ENCODE measurements at places on chromosomes 12 and 14.

- peak; percentile 85 for DNase-seq
Measured at GRCh38 chr12:106918746-106919145, 37.0 kb upstream of the TMEM263 start.

DNA sequence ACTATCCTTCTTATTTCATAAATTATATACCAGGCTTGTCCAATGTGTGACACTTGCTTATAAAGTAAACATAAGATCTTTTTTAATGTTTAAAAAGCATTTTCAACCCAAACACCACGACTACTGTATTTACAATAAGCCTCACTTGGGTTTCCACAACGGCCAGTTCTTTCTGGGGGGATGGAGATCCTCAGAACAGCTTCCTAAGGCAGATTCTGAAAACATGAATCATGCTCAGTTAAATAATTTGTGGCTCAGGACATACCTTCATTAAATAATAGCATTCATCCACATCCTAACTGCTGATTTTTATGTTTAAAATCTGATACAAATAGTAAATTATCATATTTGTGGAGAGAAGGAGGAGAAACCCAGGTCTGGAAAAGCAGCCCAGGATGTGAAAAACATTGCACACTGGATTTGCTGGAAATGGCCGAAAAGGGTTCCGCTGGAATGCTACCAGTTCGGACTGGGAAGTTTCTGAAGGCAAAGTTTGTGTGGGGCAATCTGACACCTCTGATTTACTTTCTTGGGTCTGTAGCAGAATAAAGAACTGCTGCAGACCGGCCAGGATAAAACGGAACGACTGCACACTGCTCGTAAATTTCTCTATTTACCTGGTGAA, 597 bp downstream of the GLT8D2 start:
- peak; percentile 41 for DNase-seq

DNA sequence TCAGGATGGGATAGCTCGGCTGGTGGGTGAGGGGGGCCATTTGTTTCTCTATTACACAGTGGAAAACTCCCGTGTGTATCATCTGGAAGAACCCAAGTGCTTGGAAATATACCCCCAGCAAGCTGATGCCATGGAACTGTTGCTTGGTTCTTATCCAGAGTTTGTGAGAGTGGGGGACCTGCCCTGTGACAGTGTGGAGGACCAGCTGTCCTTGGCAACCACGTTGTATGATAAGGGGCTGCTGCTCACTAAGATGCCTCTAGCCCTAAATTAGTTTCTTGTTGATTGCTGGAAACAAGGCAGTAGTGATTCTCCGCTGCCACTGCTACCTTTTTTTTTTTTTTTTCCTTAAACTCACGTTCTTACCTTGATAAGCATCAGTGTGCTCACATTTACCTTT, 1.9 kb downstream of the RIOX1 start:
- no peak for DNase-seq

GRCh38 chr14:99627100-99627499, 17.8 kb upstream of the HHIPL1 start:
- no peak for DNase-seq

- DNase-seq, result no peak
Measured at GRCh38 chr12:66599816-66600215, 79.1 kb downstream of the GRIP1 start.

DNA sequence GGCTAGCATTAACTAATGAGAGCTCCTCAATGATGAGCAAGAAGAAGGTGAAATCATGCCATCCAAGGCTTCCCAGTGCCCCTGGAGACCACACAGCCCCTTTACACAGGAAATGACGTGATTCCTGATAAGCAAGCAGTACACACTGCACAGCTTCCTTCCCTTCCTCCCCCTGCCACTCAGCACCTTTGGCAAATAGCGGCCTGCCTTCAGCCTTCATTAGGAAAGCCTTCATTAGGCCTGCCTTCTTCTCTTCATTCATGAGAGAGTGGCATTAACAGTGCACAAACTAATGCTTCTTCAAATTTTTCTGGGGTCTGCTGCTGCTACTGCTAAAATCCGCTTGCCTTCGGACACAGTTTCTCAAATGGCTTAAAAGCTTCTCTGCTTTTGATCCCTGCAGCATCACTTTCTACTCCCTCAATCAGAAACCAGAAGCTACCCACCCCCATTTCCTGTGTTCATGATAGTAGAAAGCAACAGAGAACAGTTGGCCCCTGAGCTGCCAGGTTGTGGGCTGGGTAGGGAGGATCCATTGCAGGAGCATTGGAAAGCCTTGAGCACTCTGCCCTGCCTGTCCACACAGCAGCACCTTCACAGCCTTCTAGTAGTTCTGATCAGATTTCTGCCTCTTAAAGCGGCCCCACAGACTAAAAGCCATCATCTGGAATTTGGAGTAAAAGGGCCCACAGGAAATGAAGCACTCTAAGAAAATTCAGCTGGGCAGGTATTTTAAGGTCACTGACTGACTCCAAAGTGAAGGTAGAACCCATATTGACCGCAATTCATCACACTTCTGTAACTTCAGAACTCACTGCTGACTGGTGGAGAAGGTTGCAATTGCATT, 103.8 kb upstream of the ETV6 start:
- no peak for DNase-seq

- DNase-seq, result peak; percentile 28
Measured at GRCh38 chr12:102948941-102949352, 8.5 kb upstream of the ASCL1 start.

- no peak for DNase-seq
Measured at GRCh38 chr14:104425763-104426646, 153.6 kb upstream of the C14orf180 start.

DNA sequence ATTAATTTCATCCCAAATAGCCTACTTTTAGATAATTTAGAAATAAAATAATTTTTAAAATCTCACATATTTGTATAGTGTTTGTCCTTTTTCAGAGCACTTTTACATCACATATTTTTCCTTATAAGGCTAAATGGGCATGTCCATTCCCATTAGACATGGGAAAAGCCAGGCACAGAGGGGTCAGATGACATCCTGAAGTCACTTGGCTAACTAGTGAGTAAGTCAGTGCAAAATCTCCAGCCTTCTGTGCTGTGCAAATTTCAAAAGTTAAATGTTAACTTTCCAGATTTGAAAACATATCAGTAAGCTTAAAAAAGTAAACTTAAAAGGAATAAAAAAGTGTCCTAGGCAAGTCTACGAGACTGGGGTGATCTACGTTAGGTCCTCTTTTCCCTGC, 117.4 kb downstream of the EMP1 start:
- no peak for DNase-seq

- DNase-seq, result no peak
Measured at GRCh38 chr12:120662879-120663278, 22.5 kb downstream of the CABP1 start.

DNA sequence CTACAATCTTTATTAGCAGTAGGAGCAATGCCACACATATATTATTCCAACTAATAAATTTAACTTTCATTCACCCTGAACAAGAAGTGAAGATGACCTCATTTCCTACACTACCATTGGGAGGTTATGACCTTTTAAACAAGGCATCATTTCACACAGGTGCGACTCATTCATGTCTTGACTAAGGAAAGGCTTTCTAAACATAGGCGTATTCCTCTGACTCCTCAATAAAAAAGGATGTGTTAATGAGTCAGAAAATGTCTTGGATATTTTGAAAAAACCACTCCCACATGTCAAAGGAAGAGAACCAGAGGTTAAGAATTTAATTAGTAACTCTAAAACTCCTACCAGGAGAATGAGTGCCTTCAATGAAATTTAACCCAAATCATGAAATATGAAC, 115.2 kb downstream of the PRICKLE1 start:
- DNase-seq, result no peak

- DNase-seq, result no peak
Measured at GRCh38 chr12:69947123-69947522, 122.1 kb downstream of the MYRFL start.

DNA sequence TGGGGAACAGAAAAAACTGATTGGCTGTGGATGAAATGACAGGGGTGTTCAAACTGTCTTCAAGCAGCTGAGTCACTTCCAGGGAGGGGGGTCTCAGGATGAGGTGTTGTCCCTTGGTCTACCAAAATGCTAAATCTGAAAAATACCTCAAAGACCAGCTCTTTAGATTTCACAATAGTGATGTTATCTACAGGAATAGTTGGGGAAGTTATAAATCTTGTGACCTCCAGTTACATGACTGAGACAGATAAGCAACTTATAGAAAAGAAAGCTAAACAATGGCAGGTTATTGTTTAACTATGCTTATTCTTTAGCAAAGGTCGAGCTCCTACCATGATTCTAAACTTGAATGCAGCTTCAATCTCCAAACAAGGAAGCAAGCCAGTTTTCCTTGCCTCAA, 125.4 kb downstream of the SYT10 start:
- no peak for DNase-seq

Data from HAP-1 (cell line).